ENCODE measurements at places on chromosomes 4 and X.

- DNase-seq: peak; percentile 75
Observed at GRCh38 chrX:130330706-130331105, 9.0 kb upstream of the SLC25A14 start.

- DNase-seq: no peak
Observed at GRCh38 chr4:148430854-148431253, 11.4 kb downstream of the NR3C2 start.

DNA sequence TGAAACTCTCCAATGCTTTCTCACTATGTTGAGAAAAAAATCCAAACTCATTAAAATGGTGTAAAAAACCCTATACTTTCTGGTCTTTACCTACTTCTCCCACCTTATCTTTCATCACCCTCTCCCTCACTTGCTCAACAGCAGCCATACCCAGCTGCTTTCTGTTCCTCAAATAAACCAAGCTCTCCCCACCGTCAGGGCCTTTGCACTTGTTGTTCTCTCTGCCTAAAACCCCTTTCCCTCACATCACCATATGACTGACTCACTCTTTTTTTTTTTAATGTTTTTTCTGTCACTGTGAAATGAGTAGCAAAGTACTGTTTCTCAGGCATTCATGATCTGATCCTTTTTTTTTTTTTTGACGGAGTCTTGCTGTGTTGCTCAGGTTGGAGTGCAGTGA, 122.3 kb upstream of the TMEM164 start:
- DNase-seq: peak; percentile 49

DNA sequence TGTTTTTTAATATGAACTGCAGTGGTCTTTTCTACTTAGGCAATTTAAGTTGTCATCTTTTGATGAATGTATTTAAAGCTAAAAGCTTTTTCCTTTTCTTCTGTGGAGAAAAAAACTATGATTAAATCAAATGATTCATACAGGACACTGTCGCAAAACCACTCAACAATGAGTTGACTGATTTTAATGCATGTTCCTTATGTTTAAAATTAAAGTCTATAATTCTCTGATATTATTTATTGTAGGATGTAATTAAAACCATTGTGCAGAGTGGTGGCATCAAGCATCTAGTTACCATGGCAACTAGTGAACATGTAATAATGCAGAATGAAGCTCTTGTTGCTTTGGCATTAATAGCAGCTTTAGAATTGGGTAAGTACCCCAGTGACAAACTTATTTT, 172.5 kb downstream of the RAP1GDS1 start:
- DNase-seq: no peak

DNA sequence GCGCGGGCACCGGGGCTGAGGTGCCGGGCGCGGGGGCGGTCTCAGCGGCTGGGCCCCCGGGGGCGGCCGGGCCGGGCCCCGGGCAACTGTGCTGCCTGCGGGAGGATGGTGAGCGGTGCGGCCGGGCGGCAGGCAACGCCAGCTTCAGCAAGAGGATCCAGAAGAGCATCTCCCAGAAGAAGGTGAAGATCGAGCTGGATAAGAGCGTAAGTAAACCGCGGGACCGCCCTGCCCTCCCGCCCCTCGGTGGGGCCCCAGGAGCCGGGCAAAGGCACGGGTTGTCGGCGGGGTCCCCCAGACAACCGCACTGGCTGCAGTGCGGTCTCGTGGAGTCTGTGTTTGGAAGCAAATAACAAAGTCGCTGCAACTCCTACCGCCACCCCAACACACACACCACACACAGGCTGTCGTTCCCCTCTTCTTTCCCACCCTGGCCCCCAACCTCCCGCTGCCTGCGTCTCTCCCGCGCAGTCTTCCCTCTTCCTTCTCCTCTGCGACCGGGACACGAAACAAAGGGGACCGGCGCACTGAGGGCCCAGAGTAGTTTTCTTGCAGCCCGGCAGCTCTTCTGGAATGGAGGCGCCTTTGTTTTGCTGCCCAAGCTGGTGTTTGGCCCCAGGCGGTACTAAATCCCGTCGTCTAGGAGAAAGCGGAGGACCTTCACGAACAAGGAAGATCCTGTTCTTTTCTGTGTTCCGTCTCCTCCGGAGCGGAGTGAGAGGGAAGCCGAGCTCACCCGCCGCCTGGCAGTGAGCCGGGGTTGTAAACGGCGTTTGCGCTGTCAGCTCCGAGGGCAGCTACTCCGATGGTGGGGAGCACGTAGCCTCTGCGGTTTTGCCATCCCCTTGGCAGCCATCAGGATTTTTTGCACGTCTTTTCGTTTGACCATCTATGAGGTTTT, 788 bp downstream of the SAP30 start:
- DNase-seq: peak; percentile 65

GRCh38 chr4:127772769-127773671, 9.1 kb upstream of the HSPA4L start:
- DNase-seq: no peak

- no peak for DNase-seq
Observed at GRCh38 chr4:158958489-158959270, 144.2 kb upstream of the RAPGEF2 start.

DNA sequence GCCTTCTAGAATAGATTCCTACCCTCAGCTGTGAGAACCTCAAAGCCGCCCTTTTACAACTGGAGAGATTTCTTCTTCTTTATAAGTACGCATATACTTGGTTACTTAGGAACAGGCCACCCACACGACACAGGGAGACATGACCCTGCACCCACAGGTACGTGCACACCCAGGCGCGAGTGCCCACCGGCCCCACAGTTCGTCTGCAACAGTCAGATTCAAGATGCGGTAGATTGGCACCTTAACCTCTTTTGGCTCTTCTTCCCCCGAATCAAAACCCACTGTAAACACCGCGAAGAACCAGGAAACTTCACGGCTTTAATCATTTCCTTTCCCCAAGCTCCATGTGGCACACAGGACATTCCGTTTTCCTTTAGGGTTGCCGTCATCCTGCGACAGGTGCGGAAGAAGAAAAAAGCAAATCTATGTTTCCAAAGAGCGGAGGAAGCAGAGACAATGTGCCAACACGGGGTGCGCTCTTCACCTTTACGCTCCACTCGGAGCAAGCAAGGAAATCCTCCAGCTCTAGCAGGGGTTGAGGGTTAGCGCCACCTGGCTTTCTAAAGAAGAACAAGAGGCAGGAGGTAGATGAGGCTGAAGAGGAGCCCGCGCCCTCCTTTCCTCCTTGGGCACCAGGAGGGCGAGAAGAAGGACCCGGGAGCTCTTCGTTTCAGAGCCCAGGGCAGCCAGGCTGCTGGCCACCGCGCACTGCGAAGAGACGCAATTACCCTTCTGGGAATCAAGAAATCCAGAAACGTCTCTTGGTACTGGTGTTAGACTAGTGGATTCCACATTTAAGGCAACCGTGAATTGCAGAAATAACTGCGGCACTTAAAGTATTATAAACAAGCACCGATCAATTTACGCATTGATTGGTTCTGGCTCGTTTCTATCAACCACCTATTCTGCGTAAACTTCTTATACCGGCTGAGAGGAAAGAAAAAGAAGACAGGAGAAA, 35.7 kb downstream of the HAND2 start:
- peak; percentile 85 for DNase-seq

- DNase-seq: no peak
Observed at GRCh38 chrX:123513585-123514278, 219.1 kb downstream of the THOC2 start.

GRCh38 chr4:101439926-101440325, 92.6 kb upstream of the PPP3CA start:
- no peak for DNase-seq

- DNase-seq: no peak
Observed at GRCh38 chr4:88736264-88736663, 38.6 kb upstream of the NAP1L5 start.

DNA sequence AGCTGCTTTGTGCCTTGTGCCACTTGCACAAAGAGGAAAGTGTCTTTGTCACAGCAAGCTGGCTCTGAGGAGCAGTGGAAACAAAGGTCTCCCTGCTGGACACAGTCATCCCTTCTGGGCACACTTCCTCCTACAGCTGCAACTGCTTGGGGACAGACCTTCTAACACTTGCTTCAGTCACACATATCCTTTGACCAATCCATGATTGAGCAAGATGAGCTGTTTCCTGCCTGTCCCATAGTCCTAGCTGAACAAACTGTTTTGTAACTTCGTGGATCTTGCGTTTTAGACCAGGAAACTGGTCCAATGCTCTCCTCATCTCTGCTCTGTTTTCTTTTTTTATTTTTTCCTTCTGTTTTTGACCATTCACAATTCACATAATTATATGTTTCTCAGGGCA, 98.5 kb downstream of the RRAGB start:
- DNase-seq: no peak

DNA sequence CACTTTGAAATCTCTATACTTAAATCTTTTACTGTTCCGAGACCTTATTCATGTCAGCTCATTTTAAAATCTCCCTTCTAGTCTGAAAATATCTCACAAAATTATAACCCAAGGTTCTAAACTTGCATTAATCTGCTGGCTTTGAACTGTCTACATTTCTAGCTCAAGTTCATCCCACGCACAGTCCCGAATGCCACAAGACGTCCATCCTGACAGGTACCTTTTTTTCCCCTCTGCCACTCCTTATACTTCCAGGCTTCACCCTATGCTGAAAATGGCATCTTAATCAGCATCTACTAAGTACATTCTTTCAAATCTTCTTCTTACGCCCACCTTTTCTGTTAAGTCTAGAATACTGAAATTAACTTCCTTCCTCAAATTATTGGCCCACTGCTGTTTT, 259.2 kb upstream of the GALNTL6 start:
- DNase-seq: no peak

- DNase-seq: no peak
Observed at GRCh38 chrX:107167163-107167921, 38.9 kb downstream of the NUP62CL start.

GRCh38 chr4:155690044-155690837, 23.6 kb downstream of the GUCY1A1 start:
- DNase-seq: no peak

- DNase-seq: no peak
Observed at GRCh38 chrX:71301195-71301924, at the start of gene ITGB1BP2. ITGB1BP2 (plus strand) TSS chrX:71301750; CDS start chrX:71301807, 57 bp downstream.

DNA sequence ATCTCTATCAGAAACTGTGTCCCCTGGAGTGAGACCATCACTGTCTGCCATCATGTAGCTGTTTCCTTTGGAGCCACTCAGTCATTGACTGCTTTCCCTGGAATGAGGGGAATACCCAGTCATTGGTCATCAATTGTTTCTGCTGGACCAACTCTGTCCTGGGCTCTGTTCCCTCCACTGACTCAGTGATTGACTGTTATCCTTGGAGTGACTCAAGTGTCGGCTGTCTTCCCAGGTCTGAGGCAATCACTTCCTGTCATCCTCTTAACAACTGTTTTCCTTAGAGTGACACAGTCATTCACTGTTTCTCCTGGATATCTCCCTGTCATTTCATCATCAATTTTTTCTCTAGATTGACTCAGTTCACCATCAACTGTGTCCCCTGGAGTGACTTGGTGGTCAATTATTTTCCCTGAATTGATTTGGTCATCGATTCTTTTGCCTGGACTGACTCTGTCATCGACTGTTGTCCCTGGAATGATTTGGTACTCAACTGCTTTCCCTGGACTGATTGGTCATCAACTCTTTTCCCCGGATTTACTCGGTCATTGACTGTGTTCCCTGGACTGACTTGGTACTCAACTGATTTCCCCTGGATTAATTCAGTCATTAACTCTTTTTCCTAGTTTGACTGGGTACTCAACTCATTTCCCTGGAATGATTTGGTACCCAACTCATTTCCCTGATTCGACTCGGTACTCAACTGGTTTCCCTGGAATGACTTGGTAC, 327.9 kb upstream of the VCX start:
- DNase-seq: no peak

DNA sequence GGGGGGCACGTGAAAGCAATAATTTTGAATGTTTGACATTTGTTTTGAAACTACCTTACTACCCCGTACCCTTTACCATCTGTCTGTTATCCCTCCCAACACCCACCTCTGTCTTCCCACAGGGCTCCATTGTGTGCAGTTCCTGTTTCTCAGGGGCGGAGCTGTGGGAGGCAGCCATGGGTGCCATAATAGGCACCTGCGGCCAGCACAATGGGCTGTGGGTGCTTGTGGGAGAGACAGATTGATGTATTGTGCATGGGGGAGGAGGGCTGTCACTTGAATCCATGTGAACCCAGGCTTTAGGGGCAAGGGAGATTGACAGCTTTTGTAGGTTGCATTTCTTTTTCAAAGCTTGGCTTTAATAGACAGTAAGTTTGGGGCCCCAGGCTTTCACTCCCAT, 122.6 kb upstream of the CXorf66 start:
- no peak for DNase-seq

DNA sequence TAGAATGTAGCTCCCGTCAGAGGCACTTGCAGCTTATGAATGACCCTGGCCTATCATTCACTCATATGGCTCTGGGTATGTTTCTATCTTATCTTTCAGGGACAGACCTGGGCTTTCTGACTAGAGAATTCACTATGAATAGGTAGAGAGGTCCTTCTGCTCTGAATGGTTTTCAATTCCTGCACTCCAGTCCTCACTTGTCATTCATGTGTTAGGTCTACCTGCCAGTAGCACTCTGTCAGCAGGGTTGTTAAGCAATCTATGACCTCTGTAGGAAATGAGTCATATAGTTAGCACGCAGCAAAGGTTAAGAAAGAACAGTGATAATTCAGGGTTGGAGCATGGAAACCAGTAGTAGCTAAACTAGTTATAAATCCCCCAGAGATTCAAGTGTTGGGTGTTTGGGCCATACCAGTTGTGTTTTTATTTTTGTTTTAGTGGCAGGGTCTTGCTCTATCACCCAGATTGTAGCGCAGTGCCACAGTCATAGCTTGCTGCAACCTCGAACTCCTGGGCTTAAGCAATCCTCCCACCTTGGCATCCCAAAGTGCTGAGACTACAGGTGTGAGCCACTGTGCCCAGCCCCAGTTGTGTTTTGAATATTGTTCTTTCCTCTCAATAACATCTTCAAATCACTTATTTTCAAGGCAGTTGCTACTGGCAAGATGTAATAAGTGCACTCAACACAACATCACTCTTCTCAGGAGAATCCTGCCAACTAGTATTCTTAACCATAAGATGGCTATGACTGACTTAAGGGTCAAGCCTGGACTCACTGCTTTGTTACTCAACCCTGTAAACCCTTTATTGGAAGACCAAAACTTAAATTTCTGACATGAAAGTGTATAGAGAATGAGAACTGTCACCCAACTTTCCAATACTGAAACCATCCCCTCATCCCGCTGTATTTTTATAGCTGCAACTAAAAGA, 25.1 kb downstream of the ARL13A start:
- peak; percentile 54 for DNase-seq

GRCh38 chr4:182272151-182272550, 28.9 kb downstream of the TENM3 start:
- no peak for DNase-seq

GRCh38 chrX:16946971-16947562, 609 bp downstream of the REPS2 start:
- DNase-seq: no peak

- DNase-seq: no peak
Observed at GRCh38 chr4:47837908-47838294, at the start of gene CORIN. CORIN (minus strand) TSS chr4:47838067; CDS start chr4:47837949, 118 bp downstream.

DNA sequence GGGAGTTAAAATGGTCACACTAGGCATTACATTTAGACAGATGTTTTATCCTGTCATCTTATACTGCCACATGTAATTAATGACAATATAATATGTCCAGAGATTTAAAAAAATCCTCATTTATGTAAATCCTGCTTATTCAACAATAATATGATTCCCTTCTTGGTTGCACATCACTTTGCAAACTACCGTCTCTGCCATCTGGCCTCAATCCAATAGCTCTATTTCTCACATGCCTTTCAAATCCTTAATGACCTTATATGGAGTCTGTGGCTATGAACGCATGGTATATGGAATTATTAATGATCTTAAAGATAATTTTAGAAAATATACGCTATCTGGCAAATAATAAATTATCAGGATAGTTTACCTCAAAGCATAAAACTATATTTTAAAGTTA, 144.5 kb downstream of the NPNT start:
- no peak for DNase-seq

- no peak for DNase-seq
Observed at GRCh38 chrX:19576742-19577141, 61.4 kb upstream of the MAP3K15 start.

Data from GM12865 (cell line).